Activated T-helper 1 cell treated with Interleukin-2 at 50 U/mL for 16 hours (primary cell): ENCODE measurements at places on chromosomes 2 and 18.

DNA sequence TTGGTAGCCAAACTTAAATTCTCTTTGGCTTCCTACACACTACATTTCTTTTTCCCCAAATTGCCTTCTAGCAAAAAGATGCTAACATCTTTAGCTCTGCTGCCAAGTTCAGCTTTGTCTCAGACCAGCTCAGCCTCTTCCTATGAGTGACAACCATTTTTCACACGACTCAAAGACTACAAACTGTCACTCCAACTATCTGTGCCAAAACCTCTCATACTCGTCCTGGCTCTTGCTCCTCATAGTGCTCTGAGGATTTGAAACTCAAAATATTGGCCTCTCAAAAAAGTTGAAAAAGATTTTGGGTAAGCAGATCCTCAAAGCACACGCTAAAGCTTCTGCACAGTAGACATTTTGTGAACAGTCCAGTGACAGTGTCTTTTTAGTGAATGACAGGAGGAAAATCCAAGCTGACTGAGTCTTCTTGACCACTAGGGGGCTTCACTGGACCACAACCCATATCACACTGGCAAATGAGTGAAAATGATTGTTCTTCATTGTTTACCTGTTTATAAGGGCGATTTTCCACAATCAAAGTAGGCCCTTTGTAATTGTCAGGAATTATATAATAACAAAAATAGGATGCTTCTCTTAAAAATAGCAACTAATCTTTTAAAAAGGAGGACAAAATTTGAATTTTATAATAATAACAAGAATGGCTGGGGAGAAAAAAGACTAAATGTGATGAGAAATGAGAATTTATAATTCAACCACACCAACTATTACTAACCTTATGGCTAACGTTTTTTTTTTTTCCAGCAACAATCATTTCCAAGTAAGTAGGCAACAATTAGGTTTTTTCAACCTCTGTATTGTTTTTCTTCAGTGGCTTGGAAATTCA is 85.5 kb upstream of the PGAP1 start:
- DNase-seq: no peak

GRCh38 chr2:150046211-150046610 is 441.3 kb downstream of the RND3 start:
- no peak for DNase-seq

DNA sequence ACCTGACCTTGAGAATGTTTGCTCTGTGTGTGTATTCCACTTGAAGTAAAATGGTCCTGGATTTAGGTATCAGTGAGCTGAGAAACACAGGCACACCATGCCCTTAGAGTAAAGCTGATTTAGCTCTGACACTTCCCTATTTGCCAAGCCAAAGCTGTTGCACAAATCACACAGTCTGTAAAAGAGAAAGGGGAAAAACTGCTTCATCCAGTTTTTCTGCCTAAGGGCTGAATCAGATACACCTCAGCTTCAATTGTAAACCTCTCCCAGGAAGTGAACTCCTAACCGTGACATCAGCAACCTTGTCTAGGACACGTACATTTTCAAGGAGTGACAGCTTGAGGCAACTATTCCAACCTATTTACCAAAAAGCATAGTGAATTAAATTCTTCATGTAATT is 150.4 kb downstream of the NR4A2 start:
- DNase-seq: no peak

GRCh38 chr2:238031751-238032150 is 29.1 kb upstream of the SCLY start:
- DNase-seq: no peak

DNA sequence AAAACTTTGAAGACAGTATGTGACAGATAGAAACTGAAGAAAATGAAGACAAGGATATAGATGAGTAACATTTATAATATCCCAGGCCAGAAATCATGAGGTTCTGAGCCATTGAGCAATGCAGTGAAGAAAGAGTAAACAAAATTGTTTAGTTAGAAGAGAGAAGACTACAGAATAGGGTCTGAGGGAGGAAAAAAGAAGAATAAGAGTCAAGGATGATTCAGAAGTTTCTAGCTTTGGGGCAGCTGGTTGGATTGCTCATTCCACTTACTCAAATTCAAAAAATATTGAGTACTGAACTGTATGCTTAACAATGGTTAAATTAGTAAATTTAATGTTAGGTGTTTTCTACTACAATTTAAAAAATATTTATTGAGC is 155.0 kb upstream of the OTX1 start:
- DNase-seq: no peak

- no peak for DNase-seq
Observed at GRCh38 chr2:169980643-169981042, 153.4 kb downstream of the UBR3 start.

- no peak for DNase-seq
Observed at GRCh38 chr2:111675419-111676194, 208.4 kb downstream of the ANAPC1 start.

- DNase-seq: no peak
Observed at GRCh38 chr2:9110893-9111569, 95.6 kb upstream of the ASAP2 start.

DNA sequence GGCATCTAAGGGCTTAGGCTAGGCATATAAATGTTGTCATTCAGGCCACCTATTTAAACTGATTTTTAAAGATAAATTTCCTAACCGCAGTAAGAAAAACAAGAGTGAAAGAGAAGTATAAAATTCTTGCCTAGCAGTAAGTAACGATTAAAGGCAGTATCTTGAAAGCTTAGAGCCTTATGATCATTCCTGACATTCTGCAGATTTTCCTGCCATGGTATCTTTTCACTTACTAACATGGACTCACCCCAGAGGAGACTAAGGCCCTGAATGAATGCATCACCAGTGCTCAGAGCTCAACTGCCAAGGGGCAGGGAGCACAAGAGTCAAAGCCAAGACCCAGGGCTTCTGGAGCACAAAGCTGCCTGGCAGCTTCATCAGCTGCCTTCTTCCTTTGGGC is 133.1 kb downstream of the GCA start:
- no peak for DNase-seq

- no peak for DNase-seq
Observed at GRCh38 chr2:232420463-232421188, 14.0 kb downstream of the ALPG start.

DNA sequence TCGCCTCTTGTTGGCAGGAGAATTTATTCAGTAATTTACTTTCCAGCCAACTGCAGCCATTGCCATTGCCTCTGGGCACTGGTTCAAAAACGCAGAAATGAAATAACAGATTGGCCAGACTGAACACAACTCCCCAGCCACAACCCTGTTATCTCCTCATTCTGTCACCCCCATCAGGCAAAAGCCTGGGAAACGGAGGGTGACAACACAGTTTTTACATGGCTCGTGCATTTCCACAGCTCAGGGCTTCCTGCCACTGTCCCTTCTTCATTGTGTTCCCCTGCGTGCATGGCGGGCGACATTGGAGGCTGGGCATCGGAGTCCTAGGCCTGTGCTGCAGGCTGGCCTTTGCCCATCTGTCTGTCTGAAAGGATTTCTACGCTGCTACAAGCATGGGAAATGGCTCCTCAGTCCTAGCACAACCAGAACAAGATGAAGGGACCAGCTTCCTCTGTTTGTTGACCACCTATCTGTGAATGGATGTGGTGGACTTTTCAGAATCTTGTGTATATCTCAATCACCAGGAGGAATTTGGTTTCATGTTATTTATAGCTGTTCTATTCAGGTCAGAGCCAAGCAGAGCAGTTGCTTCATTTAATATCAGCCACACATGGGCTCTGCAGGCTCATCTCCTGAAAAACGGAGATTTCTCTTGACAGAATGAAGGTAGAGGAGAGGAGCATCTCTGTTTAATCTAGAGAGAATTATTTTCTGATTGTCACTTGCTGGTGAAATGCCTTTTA is 107.0 kb downstream of the MGAT5 start:
- DNase-seq: no peak

- no peak for DNase-seq
Observed at GRCh38 chr2:184611361-184612085, 13.2 kb downstream of the ZNF804A start.

GRCh38 chr18:57428221-57429150 is 6.7 kb upstream of the ONECUT2 start:
- DNase-seq: no peak

GRCh38 chr2:217430916-217431576 is 571.2 kb upstream of the TNP1 start:
- DNase-seq: no peak

- DNase-seq: no peak
Observed at GRCh38 chr2:126637386-126637785, 18.6 kb upstream of the GYPC start.

GRCh38 chr2:218214116-218214515 is 2.9 kb upstream of the ARPC2 start:
- DNase-seq: no peak
